ENCODE measurements at places on chromosomes 1 and 21.

- DNase-seq: no peak
These were observed 32.9 kb downstream of the CD58 start for GRCh38 chr1:116537898-116538297.

DNA sequence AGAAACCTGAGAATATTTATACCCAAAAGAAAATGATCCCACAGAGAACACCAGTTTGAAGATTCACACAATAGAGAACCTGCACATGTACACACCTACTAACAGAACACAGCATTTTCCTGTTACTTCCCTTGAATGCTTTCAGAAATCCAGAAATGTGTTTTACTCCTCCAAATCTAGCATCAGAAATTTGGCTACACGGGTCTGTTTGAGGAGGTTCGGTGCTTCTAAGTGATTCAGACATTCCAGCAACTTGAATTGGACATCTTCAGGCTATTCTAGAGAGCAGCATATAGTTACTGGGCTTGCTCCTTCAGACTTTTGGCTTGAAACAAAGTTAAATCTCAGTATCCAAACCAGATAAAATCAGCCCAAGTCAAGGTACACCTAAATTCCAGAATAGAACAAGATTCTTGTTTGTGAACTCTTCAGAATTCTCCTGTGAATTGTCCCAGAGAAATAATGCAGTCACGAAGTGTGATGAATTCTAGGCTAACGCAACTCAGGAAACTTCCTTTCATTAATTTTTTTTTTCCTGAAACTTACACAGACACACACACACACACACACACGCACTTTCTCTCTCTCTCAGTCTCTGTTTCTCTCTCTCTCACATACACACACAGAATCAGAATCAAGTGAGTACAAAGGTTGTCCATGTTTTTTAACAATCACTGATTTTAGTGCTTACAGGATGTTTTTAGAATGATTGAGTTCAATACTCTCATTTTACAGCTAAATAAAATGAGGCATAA lies 278.4 kb upstream of the SNX7 start:
- no peak for DNase-seq

DNA sequence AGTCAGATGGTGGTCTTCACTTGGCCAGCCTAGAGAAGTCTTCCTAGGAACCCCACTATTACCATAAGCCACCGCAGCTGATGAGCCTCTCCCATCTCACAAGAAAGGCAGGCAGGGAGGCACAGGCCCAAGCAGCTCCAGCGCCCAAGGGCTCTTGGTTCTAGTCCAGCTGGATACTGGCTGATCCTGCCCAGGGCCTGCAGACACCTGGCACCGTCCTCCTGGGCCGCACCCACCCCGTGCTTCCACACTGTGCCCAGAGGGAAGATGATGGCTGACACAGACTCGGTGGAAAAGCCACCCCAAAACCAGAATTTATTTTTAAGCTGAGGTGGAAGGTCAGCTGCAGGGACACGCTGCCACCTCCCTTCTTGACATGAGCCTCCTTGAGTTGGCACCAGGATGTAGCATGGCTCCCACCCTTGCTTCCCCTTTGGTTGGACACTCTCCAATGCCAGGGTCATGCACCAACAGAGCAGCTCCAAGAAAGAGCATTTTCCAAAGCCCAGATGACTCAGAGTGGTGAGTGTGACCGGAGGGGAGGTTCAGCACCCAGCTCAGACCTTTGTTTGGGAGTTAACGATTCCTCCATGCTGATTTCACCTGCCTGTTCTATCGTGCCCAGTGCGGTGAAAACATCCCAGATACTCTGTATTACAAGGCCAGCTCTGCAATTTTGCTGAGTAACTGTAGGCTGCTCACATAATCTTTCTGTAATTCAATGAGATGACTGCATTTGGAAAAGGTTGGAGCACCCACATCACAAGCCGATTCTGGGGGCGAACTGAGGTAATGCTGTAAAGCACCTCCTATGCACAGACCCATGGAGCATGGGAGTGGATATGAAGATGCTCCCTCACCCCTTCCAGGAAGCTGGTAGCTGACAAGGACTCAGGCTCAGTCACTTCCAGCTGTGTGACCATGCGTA lies 63.1 kb upstream of the SLC2A1 start:
- no peak for DNase-seq

DNA sequence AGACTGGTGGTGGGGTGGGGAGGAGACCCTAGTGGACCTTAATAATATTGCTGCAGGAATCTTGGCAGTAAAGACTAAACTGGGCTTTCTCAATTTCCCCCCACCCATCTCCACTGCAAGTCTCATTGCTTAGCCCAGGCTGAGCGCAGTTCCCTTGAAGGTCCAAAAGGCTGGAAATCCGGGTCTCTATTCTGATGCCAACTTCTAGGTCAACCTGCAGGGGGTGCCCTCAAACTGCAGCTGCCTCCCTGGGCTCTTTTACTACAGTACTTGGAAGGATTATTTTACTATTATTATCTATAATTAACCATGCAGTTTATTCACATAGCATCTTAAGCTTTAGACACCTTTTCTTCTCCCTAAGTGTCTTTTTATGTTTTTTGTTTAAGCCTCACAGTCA lies 85.4 kb upstream of the WARS2 start:
- no peak for DNase-seq

- DNase-seq: no peak
These were observed 19.3 kb downstream of the INSRR start for GRCh38 chr1:156839426-156840109.

DNA sequence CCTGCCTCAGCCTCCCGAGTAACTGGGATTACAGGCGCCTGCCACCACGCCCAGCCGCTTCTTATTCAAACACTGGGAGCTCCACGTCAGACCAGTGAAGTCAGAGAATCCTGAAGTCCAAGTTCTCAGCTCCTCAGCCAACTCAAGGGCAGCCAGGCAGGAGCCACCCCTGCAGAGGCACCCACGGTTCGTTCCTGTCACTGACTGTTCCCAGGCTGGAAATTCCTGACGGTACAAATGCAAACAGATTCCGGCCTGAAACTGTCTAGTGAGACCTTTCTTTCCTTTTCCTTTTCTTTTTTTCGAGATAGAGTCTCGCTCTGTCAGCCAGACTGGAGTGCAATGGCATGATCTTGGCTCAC lies 11.7 kb downstream of the SLC35E2B start:
- no peak for DNase-seq

DNA sequence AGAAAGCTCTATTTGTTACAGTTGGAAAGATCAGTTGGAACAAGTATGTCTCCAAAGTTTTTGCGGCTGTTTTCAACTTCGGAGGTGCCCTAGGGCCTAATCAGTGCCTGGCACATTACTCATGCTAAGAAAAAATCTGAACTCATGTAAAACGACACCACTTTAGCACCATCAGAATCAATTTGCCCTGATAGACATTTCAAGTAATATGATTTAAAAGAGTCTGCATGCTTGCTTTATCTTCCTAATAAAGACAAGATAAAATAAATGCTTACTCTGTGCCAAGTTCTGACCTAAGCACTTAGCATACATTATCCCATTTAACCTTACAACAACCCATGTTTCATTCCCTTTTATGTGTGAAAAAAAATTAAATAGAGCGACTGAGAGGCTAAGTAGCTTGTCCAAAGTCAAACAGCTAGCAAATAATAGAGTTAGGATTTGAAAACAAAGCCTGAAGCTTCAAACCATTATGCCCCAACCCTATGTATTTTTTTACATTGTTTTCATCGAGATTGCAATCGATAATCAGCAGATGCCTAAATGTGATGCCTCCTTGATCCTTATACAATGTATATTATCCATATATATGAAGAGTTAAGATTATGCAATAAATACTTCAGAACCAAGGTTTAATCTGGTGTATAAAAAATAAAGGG lies 91.3 kb downstream of the DENND1B start:
- DNase-seq: no peak

- no peak for DNase-seq
These were observed 78.8 kb downstream of the FAM78B start for GRCh38 chr1:166087734-166088571.

DNA sequence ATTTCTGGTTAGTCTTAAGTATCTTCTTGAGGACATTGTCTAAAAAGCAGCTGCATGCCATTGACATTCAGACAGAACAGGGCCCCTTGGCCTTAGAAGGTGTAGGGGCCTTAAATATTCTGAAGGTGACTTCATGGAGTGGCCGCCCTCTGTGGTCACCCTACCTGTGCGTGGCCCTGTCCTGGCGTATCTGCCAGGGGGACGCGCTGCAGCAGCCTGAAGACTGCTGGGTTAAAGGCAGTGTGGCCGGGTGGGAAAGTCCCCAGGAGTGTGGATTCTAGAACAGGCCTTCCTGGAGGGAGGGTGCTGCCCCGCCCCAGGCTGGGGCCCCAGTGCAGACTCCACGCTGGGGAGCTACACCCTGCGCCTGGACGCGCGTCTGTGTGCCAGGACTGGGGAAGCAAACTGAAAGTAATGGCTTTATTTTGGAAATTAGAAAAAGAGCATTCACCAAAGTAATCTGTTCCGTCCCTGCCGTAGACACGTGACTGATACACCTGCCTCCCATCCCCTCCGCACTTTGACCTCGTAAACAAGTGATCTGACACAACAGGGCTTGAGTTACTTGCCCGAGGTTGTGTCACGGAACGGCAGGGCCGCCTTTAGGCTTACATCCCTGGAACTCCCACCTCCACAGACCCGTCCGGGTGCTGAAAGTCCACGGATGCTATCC lies 1.8 kb downstream of the AGPAT3 start:
- DNase-seq: no peak

- DNase-seq: no peak
These were observed 1.3 kb downstream of the SIPA1L2 start for GRCh38 chr1:232628335-232629249.

- no peak for DNase-seq
These were observed 45.5 kb upstream of the AIM2 start for GRCh38 chr1:159122005-159122621.

- DNase-seq: no peak
These were observed 2.6 kb downstream of the PRDM2 start for GRCh38 chr1:13702425-13703127.

- DNase-seq: no peak
These were observed 12.8 kb upstream of the IFI44L start for GRCh38 chr1:78607334-78607927.

DNA sequence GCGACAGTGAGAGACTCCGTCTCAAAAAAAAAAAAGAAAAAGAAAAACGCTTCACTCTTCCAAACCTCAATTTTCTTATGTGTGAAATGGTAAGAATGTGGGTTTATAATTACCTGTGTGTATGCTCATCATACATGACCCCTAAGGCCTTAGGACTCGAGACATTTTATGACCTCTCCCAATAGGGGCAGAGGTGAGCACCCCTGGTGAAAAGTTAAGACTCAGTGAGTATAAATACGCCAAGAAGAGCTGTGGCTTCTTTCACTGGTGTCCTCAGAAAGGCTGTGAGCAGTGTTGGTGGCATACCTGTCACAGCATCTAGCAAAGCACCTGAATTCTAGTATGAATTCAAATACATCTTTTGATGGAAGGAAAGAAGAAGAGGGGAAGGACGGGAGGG lies 7.8 kb upstream of the FCMR start:
- DNase-seq: no peak

GRCh38 chr1:39648496-39648895 lies 9.1 kb upstream of the HEYL start:
- no peak for DNase-seq

- DNase-seq: no peak
These were observed 23.8 kb downstream of the KCNA2 start for GRCh38 chr1:110582378-110582777.

GRCh38 chr1:212637902-212638301 lies 29.3 kb downstream of the ATF3 start:
- DNase-seq: no peak

DNA sequence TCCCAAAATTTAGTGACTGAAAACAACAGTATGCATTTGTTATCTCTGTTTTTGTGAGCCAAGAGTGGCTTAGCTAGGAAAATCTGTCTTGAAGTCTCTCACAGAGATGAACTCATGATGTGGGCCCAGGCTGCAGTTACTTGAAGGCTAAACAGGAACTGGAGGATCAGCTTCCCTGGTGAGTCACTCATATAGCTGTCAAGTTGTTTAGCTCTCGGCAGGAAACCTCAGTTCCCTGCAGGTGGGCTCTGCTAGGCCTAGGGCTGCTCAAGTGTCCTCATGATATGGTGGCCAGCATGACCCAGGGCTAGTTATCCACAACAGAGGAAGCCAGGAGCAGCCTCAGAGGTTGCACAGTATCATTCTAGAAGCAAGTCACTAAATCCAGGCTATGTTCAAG lies 30.2 kb upstream of the DDX59 start:
- DNase-seq: no peak

DNA sequence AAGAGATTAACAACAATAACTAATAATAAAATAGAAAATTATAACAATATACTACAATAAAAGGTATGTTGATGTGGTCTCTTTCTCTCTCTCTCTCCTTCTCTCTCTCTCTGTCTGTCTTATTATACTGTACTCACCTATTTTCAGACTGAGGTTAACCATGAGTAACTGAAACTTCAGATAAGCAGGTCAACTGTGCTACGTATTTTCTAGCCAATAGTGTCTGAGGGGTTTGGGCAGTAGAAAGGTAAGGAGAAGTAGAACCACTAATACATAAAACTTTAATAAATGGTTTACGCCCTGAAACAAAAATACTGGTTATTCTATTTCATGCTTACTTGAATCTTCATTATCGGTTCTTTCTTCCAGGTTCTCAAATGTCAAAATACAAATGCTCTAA lies 71.0 kb upstream of the LRRC53 start:
- DNase-seq: no peak

DNA sequence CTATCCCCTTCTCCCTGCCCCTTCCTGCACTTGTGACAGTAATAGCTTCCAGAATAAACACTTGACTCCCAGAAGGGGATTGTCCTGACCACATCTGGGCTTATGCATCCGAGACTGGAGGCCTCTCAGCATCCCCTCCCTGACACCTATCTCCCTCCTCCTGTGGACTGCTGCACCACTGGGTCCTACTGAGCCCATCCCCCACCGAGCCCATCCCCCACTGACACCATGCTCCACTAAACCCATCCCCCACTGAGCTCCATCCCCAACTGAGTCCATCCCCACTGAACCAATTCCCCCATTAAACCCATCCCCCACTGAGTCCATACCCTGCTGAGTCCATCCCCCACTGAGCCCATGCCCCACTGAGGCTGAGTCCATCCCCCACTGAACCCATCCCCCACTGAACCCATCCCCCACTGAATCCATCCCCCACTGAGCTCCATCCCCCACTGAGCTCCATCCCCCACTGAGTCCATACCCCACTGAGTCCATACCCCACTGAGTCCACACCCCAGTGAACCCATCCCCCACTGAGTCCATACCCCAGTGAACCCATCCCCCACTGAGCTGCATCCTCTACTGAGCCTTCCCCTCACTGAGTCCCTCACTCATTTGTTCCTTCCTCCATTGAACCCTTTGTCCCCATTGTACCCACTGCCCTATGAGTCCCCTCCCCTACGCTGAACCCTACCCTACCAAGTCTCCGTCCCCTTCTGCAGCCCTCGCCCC lies 5.6 kb downstream of the PDZK1IP1 start:
- DNase-seq: no peak
